ENCODE measurements at places on chromosomes 7 and 10. TPM values are rescaled to one million over a fixed set of nuclear protein-coding genes. Genes with fewer than 3 reads are reported as not detected.

DNA sequence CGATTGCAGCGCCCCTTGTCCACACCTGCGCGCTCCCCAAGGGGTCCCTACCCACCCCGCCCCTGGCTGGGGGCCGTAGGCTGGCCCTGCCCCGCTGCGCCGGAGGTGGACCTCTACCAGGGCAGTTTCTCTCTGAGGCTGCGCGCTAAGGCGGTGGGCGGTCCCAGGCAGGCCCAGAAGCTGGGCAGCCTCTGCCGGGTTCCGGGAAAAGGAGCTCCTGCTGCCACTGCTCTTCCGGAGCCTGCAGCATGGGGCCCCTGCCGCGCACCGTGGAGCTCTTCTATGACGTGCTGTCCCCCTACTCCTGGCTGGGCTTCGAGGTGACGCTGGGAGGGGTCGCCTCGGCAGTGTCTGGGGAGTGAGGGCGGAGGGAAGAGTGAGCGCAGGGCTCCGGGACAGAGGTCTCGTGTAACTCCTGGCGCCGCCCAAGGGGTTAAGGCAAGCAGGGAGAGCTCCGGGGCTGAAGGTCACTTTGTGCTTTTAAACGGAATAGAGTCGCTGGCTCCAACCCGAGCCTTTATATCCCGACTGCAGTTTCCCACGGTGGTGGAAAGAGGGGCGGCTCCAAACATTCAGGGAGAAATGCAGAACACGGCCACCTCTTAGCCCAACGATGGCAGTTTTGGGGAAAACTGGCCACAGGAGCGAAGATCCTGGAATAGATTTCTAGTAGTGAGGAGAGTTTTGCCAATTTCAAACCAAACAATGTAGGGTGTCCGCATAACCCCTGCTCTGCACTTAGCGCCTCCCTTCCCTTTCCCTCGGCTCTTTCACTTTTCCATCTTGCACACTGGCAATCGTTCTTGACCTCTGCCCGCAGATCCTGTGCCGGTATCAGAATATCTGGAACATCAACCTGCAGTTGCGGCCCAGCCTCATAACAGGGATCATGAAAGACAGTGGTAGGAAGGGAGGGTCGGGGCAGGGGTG lies at the start of gene GSTK1:
GSTK1 (plus strand) TSS at position 176 of the 930 bp plus-strand sequence; CDS start at position 249, 73 bp downstream.
- H3K27me3 ChIP-seq: no peaks in the 10 kb centered on the region
- H3K27ac ChIP-seq: peak within 1 kb of the TSS; percentile 78
- no peaks in the 10 kb centered on the region for H3K36me3 ChIP-seq
- H3K4me1 ChIP-seq: peaks cover 5% of the 10 kb centered on the region
- peak; percentile 80 for DNase-seq

GRCh38 chr7:68694656-68695055 lies 903.6 kb upstream of the AUTS2 start:
- H3K36me3 ChIP-seq: no peaks in the 10 kb centered on the region
- no peak for DNase-seq
- no peaks in the 10 kb centered on the region for H3K27me3 ChIP-seq

DNA sequence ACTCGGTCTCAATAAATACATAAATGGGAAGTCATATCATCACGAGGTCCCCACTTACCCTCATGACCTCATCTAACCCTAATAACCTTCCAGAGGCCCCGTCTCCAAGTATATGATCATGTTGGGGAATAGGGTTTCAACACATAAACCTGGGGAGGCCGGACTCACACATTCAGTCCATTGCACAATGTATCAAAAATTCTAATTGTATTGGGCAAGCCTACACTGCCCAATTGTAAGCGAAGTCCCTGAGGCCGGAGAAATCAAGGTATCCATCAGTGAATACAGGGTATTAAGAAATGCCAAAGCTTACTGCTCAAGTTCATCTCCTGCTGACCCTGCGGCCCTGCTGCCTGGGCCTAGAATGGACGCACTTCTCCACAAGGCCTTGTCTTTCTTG lies 69.6 kb downstream of the PARP12 start:
- H3K27ac ChIP-seq: no peak overlapping the region
- no peaks in the 10 kb centered on the region for H3K4me1 ChIP-seq
- no peaks in the 10 kb centered on the region for H3K36me3 ChIP-seq
- no peaks in the 10 kb centered on the region for H3K27me3 ChIP-seq
- DNase-seq: no peak
- H3K4me3 ChIP-seq: no peak overlapping the region

DNA sequence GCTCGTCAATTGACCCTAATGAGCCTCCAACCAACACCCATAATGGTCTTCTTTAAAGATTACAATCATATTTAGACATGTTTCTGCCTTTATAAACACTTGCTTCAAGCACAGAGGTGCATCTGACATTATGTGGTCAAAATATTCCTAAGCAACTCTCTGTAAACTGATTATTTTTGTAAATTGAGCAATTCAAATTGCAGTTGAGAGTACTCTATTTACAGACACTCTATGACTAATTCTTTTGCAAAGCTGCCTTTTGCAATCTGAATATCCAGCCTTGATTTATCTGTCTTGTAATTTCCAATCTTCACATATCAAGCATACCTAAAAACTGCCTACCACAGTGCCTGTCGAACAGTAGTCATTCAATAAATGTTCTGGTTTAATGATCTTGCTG lies 112.0 kb downstream of the PDE1C start:
- no peaks in the 10 kb centered on the region for H3K36me3 ChIP-seq
- DNase-seq: no peak
- no peak overlapping the region for H3K4me3 ChIP-seq

DNA sequence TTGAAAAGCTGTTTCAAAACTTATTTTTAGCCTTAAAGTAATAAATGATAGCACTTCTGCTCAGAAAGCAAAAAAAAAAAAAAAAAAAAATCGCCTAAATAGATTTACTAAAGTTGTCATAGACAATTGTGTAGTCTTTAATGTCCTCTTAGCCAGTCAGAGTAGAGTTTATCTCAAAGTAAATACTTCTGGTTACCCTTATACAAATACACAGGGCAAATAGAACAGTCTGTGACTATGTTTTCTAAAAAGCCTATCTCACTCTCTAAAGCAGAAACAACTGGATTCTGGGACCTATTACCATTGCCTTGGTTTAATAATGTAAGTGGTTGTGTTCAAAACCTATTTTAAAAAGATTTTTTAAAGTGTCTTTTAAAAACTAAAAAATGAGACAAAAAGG lies 156.2 kb upstream of the THSD7A start:
- H3K27ac ChIP-seq: no peak overlapping the region
- H3K4me1 ChIP-seq: peaks cover 15% of the 10 kb centered on the region
- DNase-seq: no peak
- no peaks in the 10 kb centered on the region for H3K27me3 ChIP-seq
- H3K36me3 ChIP-seq: no peaks in the 10 kb centered on the region
- H3K4me3 ChIP-seq: no peak overlapping the region

The NIPSNAP2 gene
- total RNA-seq: 31.1 TPM

The CYP3A7 gene
- total RNA-seq: 0.56 TPM

The ZNF804B gene
- 0.41 TPM for total RNA-seq
